Vagina (tissue), 2 donors: ENCODE measurements at places on chromosomes 7 and 10.

DNA sequence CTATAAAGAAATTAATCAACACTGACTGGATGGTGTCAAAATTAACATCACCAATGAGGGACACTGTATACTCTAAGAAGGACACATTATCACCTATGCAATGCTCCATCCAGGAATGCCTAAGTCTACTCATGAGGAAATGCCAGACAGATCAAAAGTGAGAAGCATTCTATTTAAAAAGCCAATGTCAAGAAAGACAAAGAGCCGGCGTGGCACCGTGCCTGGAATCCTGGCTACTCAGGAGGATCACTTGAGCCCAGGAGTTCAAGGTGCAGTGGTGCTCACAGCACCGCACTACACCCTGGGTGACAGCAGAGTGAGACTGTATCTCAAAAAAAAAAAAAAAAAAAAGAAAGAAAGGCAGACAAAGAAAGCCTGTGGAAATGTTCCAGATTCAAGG lies 45.5 kb upstream of the ANAPC16 start:
- no peak for DNase-seq

DNA sequence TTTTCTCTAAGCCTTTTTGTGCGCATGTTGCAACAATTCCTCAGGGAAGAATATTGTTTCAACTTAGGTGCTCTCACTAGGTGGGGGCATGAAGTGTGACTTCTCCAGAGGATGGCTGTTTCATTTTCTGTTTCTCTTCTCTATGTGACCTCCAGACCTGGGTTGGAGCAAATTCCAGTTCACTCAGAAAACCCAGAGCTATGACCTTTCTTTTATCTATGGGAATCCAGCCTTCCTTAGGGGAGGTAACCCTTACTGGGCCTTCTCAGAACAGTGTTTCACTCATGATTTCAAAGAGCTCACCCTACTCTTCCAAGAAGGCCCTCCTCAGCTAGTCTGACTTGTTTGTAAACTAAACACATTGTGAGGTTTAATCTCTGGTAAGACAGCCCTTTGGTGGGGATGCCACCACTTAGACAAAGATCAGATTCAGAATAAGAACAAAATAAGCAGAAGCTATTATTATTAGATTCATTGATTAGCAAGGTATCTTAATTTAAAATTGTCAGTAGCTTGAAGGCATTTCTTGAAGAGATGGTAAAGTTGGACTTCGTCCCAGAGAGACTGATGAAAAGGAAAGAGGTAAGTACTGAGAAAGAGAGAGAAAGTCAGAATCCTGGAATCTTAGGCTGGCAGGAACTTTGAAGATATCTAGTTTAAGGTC lies 16.6 kb upstream of the TAS2R60 start:
- DNase-seq, result no peak

DNA sequence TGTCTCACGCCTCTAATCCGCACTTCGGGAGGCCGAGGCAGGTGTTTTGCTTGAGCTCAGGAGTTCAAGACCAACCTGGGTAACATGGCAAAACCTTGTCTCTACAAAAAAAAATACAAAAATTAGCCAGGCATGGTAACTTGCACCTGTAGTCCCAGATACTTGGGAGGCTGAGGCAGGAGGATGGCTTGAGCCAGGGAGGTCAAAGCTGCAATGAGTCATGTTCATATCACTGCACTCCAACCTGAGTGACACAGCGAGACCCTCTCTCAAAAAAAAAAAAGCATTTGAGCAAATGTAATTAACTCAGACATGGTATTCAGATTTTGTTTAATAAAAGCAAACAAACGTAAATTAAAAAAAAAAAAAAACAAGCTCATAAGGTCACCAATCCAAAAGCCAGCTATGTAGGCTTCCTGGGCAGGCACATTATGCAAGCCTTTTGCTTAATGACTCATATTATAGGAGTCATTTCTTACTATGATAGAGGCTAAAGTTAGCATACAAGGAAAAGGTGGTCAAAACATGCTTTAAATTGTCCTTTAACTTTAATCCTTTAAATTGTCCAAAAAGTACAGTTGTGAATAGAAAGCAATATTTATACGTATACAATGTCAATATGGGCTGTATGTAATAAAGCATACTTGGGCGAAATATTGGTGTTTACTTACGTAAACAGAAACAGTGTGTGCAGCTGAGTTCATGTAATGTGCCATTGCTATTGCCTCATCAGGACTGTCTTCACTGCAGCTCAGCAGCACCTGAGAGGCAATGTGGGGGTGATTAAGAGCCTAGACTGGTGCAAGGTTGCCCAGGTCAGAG lies 13.0 kb downstream of the AKR1D1 start:
- DNase-seq, result no peak

DNA sequence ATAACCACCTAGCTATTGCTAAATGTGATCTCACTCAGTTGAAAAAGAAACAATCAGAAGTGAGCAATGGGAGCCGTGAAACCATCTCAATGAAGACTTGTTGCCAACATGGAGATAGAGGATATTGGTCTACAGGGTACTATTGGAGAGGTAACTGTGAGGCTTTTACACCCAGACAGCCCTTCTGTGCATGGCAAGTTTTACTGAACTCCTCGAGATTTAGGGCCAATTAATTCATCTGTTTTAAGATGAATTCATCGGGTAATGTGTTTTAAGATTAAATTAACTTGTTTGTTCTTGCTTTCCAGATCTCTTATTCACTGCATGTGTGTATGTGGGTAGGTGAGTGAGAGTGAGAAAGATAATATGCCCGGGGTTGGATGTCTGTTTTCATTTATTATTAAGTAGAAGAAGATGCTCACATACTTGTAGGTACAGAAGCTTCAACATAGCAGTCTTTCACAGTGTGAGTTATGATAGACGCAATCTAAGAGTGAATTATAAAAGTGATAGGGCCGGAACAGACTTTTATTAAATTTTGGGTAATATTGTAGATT lies 323.8 kb downstream of the EXOC4 start:
- DNase-seq, result no peak

DNA sequence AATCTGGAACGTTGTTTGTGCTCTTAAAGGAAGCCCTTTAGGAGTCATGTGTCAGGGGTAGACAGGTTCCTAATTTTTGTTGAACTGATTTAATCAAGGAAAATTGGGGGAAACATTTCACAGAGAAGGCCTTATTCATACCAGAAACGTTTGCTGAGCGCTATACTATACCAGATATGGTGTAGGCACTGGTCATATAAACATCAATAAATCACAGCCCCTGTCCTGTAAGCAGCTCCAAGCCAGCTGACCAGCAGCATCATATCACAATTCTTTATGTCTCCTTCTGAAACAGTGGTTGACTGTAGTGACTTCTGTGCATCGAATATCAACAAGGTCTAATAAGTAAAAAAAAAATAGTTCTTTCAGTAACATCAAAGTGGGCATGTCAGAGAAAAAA lies 1.1 kb downstream of the TMEM178B start:
- no peak for DNase-seq

GRCh38 chr10:103649654-103650423 lies 156.3 kb downstream of the NEURL1 start:
- DNase-seq, result no peak

DNA sequence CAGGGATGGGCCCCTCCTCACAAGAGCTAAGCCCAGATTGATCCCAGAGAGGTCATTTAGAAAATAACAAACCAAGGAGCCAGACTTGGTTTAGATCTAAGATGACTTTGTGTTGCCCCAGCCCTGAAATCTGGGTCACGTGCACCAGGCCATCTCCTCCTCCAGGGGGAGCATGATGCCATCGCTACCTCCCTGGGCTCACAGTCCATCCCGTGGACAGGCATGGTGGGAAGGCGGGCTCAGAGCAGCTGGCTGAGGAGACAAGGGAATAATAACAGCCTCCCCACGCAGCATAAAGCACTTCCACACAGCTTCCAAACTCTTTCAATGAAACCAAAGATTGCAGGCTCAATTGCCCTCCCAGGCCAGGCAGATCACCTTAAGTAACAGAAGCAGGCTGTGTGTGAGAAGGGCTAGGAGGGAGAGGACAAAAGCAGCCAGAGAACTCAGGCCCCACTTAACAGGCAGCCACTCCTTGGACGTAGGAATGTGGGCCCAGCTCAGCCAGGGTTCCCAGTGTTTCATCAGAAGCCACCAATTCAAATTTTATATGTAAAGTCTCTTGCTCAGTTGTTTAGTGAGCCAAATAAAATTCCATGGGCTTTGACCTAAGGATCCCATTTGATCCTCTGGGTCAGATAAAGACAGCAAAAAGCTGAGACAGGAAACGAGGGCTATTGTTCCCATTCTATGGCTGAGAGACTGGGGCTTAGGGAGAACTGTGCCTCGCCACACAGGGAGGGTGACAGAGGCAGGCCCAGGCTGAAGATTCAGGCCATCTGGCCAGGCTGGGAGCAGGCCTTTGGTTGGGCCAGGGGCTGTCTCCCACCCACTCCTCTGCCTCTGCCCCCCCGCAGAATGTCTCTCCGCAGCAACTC lies 100.2 kb downstream of the COL13A1 start:
- DNase-seq, result no peak

DNA sequence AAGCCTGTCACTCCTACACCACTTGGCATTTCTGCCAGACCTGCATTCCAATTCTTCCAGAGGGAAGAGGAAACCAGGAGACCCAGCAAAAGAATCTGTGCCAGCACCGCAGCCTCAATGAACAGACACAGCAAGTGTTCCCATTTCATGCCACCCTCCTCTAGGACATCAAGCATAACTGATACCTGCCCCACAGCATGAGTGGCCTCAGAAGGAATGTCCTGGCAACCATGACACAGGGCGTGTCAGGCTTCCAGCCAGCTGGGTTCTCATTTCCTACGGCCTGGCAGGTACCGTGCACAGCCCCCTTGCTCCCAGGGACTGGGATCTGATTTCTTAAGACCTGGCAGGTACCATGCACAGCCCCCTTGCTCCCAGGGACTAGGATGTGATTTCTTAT lies 7.8 kb downstream of the MAD1L1 start:
- DNase-seq, result no peak

DNA sequence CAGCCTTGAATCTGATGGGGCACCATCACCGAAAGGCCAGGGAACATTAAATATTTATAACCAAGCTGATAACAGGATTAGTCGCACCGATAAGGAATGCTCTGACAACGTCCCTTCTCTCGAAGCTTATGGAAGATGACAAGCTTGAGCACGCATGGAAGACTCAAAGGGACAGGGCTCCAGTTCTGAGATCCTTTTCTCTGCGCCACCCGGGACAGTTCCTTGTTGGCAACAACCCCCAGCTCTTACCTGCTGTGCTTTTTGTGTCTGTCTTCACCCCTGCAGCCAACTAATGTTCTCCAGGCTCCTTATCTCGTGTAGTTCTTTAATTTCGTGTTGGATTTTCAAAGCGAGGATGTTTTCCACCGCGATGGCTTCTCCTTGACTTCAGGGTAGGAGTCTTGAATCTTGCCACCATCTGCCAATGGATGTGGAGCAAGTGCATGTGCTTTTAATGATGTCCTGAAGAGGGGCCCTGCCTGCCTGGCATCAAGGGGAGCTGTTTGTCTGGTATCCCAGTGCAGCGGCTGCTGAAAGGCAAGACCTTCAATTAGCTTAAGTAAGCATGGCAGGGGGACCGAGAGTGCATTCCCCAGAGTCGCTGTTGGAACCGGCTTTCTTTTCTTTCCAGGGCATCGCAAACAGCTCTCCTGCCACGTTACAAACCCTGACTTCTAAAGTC lies 354 bp upstream of the FERD3L start:
- no peak for DNase-seq
